Motor neuron (in vitro differentiated cells): ENCODE measurements at places on chromosomes 4 and X. TPM values are rescaled to one million over a fixed set of nuclear protein-coding genes. Genes with fewer than 3 reads are reported as not detected.
A peak's percentile ranks its signal among the peaks of the same experiment; 100 is the strongest.

SLC49A3 gene
- 0.71 and 0.73 TPM in 2 replicates for total RNA-seq

UGT2B11 gene
- total RNA-seq, result 0.14 TPM in 1 of 2 replicates, not detected in the other

GRCh38 chrX:39163581-39164126 is 362.4 kb downstream of the MID1IP1 start:
- no peak for ATAC-seq

DNA sequence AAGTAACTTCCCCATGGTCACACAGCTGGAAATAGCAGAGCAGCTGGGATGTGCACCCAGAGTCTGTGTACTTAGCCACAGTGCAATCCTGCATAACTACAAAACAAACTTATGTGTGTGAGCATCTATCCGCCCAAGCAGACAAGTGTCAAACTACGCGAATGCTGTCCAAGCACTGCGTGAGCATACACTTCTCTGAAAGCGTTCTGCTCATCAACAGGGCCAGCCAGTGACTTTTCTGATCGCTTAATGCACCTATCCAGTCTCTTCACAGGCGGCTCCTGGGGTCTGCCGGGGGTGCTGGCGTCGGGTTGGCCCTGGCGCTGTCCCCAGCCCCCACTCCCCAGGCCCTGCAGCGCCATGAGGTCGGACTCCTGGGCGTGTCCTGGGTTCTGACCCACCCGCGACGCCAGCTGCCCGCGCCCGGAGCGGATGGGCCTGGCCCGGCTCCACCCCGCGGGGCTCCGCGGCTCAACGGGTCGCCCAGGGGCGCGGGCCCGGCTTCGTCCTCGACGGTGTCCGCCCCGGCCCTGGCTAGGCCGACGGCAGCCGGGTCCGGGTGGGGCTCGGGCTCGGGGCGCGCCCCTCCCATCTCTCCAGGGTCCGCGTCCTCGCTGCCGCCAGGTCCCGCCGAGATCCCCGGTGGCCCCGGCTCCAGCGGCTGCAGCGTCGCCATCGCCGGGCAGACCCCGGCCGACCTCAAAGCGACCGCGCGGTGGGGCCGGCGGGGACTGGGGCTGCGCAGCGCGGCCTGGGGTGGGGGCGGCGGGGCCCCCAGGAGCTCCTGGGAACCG is 1.3 kb upstream of the ZNF141 start:
- ATAC-seq, result peak; percentile 10

DNA sequence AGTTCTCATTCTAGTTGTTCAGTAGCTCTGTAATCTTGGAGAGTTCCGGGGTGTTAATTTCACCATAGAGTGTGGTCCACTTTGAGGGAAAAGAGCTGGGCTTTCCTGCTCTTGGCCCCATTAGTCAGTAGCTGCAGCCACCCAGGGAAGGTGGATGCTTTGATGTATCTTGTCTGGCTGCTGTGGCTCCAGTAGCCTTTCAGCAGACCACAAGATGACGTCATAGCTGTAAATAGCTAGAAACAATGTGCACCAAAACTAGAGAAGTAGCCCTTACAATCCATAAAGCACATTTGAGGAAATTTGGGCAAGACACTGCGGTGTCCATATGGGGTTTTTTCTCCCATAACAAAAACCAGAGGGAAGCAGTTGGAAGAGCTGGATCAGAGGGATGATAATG is 32.9 kb upstream of the PRPS2 start:
- no peak for ATAC-seq
